Mesenteric fat pad (tissue), 1 donor: ENCODE measurements at places on chromosomes 4 and X.

DNA sequence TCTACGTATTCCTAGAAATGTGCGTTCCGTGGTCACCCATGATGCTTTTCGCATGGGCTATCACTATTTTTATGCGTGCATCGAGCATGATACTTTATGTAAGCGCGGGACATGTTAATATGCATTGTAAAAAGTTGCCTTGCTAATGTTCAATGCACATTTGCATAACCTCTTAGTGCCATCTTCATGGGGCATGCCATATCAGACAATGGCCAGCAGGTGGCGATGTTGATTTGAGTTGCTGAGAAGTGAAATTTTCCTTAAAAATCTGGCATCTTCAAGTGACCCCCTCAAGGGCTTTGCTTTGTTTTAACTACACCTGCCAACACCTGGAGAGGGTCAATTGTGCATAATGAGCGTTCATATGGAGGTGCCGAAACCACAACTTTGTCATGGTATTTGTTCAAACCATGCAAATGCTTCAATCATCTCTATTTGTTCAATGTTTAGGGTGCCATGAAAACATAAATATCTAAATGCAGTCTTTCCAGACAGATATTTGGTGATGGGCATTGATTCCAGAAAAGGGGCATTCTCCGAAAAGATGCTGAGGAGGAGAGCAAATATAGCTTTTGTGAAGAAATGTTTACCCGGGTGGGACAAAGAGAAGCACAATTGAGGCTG is 833.9 kb upstream of the PRKX start:
- DNase-seq: no peak

GRCh38 chrX:54865208-54865607 is 55.4 kb upstream of the TRO start:
- no peak for DNase-seq

DNA sequence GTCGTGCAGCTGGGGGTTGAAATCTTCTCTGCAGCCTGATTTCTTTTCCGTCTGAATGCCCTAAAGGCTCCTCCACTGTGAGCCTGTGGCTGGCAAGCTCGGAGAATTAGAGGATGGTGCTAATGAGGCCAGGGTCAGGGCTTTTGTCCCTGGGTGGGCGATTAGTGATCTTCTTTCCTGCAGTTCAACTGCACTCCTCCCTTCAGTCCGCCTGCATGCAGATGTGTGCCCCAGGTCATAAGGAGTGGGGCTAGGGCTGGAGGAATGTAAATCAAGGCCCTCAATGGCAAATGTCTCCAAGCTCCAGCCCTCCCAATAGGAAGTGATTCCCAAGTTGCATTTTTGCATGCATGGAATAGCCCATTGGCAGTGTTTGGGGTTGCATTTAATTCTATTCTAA is 405.0 kb downstream of the AFF2 start:
- no peak for DNase-seq

DNA sequence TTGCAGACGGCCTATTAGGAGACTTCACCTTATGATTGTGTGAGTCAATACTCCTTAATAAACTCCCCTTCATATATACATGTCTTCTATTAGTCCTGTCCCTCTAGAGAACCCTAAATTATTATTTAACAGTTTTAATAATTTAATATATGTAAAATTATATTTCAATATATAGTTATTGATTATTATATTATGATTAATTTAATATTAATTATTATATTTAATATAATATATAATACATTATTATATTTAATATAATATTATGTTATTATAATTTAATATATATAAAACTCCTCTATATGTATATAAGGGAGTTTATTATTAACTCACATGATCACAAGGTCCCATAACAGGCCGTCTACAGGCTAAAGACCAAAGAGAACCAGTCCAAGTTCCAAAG is 533.2 kb downstream of the ARAP2 start:
- no peak for DNase-seq

DNA sequence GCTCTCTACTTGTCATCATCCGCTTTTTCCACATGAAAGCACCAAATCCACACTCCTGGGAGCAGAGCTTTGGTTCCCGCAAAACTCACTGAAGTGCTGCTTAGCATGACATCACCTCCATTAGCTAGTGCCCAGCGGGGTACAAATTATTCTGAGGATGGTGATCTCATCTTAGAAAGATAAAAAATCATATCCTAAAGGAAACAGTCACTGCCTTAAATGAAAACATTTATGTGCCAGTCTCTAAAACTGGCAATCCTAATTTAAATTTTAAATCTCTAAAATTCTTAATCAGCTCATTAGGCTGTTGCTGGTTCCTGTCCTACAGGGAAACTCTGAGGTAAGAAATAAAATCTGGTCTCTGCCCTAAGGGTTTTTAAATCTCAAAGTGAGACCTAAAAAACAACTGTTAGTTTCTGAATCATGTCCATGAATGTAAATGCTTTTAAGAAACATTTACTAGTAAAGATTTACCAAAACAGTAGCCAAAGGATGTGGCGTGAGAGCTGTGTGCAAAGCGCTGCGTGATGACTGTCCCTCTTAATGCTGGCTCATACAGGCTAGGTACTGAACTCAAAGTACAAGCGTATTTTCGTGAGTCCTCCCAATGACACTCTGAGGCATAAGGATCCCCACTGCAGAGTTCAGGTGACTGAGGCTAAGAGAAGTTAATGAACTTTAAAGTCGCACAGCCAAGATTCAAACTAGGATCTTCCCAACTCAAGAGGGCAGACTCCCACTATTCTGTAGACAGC is 4.5 kb downstream of the CASP3 start:
- no peak for DNase-seq

DNA sequence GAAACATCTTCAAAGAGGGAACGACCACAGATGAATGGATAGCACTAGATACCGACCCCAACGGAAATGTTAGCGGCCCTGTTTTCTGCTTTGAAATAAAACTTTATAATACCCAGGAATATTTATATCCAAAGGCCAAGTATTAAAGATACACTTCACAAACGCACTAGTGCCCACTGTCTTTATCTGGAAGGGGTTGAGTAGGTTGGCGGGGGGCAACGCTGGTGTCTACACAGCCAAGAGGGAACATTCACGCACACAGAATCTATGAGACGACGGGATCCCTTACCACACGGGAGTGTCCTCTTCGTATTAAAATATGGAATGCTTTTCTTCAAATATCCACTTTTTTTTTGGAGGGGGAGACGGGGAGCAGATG is 3.3 kb downstream of the HAND2 start:
- DNase-seq: no peak

GRCh38 chr4:123966990-123967769 is 570.6 kb downstream of the SPRY1 start:
- no peak for DNase-seq

DNA sequence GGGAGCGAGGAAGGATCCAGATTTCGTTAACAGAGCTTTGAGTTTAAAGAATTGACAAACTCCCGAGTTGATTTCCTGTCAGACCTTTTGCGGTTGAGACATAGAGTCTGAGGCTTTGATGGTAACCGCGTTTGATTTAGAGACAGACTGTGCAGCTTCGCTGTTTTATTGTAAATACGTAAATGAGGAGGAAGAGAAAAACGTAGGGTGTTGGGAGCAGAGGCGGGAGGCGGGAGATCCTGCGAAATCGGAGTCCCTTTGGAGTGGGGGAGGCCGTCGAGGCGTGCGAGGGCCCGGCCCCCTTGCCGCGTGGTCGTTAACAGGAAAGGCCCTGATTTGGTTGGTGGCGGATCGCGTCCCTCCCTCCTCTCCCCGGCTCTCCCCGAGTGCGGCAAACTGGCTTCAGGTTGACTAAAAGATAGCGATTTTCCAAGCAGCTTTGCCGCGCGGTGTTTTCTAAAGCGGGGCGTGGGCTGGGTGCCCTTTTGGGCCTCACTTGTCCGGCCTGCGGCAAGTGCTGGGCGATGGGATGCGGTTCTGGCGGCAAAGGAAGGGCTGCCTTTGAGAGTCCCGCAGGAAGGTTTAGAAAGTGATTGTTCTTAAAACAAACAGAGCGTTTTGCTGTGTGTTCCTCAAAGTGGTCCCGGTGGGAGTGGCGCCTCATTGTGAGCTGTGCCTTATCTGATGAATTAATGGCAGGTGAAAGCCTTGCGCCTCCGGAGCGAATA is 857 bp downstream of the SCML1 start:
- DNase-seq: no peak

GRCh38 chr4:144594471-144594986 is 51.4 kb upstream of the HHIP start:
- no peak for DNase-seq

DNA sequence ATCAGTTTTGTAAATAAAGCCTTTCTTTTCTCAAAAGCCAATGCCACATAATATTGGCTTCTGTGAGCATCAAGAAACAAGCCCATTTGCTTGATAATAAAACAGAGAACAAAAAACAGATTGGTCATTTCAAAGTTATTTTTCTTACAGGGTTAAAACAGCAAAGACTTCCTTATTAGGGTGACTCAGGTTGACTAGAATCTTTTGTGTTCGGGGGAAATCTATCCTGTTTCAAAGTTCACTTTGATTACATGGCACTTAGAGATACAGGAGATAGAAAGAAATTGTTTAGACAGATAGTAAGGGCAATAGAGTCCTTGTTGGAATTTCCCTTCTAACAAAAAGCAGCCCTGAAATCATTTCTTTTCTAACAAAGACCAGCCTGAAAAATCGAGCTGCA is 170.0 kb upstream of the GLRA2 start:
- DNase-seq: no peak

- DNase-seq: no peak
Measured at GRCh38 chr4:102036619-102037376, 246.3 kb downstream of the BANK1 start.

GRCh38 chr4:19095491-19096046 is 1074.0 kb upstream of the LCORL start:
- no peak for DNase-seq

DNA sequence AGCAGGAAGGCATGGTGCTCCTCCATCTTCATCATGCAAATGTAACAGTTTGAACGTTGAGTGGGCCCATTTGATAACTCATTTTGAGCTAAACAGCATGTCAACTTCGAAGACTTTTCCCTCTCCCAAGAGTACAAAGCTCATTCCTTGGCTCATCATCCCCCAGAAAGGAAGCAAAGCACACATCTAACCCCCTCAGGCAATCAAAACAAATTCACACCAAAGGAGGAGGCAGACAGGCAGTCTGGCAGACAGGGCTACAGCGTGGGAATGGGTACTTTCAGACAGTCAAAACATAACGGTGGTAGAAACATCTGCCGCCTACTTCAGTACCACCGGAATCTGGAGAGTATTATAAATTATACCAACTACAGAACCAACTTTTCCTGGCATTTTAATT is 81.7 kb downstream of the PCDH19 start:
- no peak for DNase-seq

GRCh38 chr4:164481306-164482091 is 272.4 kb upstream of the SMIM31 start:
- no peak for DNase-seq

- no peak for DNase-seq
Measured at GRCh38 chr4:43943998-43944397, 504.6 kb downstream of the KCTD8 start.
